ENCODE measurements at places on chromosomes 12 and 14.

- no peak for DNase-seq
Measured at GRCh38 chr12:25926536-25926935, 31.9 kb upstream of the RASSF8 start.

GRCh38 chr12:1907652-1908611, 10.5 kb downstream of the CACNA2D4 start:
- peak; percentile 80 for DNase-seq

- no peak for DNase-seq
Measured at GRCh38 chr12:130953771-130954543, at the start of gene ADGRD1. TSS of gene ADGRD1 (plus strand) at chr12:130953907. CDS start at chr12:130954466, 559 bp downstream.

DNA sequence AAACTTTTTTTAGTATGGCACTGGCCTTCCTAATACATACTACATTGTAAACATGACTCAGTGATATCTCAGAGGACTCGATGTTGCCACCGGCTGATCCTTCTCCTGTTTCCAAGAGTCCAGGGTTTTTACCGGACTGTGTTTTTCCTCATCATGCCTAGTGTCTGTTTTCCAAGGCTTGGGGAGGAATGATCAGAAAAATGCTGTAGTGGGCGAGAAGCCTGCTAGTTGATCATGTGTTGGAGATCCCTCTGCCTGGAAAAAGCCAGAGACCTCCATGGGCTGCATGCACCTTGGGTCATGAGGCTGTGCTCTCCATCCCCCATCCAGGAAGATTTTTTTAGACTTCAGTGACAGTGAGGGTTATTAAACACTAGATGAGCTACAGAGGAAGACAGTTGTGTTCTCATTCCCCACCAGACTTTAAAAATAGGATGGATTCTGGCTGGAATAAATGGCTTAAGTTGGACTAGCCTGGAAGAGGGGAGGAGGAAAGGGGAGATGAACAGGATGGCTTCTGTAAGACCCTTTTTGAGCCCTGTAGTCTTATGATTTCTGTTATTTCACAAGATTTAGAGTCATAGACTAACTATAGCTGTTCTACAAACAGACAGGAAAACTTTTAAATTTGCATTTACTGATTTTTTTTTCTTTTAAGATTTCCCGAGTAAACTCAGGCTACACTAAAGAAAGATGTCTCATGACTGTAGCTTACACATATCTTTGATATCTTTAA, 145.7 kb downstream of the SAMD4A start:
- no peak for DNase-seq

All from activated effector memory CD4-positive, alpha-beta T cell treated with anti-CD3 and anti-CD28 coated beads, Interleukin-2, amount 50 U/mL, for 16 hours (primary cell).